ENCODE measurements at places on chromosomes 2 and 18.

DNA sequence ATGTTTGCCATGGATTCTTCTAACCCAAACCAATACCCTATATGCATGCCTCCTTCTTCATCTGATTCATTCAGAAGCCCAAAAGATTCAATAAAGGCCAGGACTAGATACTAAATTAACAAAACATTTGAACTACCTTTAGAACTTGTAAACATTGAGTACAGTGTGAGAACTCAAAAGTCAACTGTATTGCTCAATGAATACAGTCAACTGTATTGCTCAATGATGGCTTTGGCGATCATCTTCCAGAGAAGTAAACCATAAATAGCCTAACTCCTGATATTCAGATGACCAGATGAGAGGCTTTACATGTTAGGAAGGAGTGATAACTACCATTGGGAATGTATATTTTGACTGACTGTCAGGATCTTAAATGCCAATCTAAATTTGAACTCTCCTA lies 206.5 kb upstream of the ITGA4 start:
- no peak for DNase-seq

- no peak for DNase-seq
Measured at GRCh38 chr2:120842456-120843439, 107.1 kb downstream of the GLI2 start.

- no peak for DNase-seq
Measured at GRCh38 chr2:176685908-176686307, 416.7 kb downstream of the MTX2 start.

DNA sequence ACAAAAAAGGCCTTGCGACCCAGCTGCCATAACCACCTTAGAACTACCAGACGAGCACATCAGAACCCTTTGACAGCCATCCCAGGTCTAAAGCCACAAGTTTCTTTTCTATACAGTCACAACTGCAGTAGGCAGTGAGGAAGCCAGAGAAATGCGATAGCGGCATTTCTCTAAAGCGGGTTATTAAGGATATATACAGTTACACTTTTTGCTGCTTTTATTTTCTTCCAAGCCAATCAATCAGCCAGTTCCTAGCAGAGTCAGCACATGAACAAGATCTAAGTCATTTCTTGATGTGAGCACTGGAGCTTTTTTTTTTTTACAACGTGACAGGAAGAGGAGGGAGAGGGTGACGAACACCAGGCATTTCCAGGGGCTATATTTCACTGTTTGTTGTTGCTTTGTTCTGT lies 48.8 kb downstream of the FEZ2 start:
- no peak for DNase-seq

- DNase-seq, result no peak
Measured at GRCh38 chr18:10926621-10927161, 222.7 kb downstream of the PIEZO2 start.

DNA sequence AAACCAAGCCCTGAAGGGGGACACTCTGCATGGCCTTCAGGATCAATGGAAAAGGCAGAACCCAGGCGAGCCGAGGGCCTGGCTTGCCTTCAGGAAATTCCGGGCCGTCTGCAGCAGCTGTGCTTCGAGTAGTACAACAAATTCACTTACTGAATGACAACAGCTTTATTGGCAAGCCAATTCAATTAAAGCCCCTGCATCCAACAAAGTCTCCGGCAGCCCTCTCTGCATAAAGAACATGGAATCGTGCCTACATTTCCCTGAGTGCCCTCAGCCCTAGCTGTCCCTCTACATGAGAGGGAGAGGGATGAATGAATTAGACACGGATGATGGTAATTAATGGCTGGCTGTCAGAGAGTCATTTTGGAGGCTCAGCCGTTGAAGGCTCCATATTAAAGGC lies 189.0 kb downstream of the BCL11A start:
- DNase-seq, result no peak

DNA sequence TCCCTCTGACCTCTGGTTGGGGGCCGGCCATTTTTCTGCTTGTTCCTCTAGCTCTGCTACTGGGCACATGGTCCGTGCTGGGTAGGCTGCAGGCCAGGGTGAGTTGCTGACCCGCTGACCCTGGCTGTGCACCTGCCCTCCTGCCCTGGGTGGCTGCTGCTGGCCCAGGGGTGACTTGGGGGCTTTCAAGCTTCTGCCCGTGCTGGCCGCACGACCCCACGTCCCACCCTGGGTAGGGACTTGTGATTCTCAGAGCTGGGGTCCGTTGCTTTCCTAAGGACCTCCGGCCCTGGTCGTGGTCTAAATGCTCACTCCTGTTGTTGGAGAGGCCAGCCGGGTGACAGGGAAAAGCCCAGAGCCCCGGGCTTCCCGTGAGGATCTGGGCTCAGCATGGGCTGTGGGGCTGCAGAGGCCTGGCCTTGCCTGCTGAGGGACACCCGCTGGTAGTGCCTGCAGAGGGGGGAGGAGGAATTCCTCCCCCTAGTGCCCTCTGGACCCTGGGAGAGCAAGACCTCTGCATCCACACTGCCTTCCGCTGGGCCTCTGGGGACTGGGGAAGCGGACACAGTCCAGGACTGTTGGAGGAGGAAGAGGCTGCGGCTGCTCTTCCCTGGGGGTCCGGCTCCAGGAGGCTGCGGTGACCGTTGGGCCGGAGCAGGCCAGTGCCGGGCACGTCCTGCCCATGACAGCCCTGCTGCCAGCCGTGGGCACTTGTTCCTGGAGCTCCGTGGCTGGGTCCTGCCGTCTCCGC lies 6.3 kb upstream of the GAL3ST2 start:
- no peak for DNase-seq

DNA sequence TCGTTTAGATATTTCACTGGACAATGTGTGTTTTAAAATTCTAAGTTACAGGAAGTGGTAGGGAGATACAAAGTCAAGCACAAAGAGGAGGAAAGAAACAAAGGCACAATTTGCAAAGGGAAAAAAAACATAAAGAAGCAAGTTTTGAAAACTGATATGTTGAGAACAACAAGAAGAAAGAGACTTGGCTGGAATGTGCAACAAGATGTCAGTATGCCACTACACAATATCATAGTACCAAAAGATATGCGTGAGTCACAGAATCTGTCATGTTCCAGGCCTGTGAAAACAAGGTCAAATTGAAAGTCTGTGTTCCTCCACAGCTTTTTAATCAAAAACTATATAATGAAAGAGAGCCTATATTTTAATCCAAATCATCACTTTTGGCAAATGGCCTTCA lies 12.0 kb downstream of the EXOC6B start:
- DNase-seq, result no peak

- no peak for DNase-seq
Measured at GRCh38 chr2:1824202-1824905, 80.0 kb upstream of the PXDN start.

GRCh38 chr18:22172594-22173049 lies 3.2 kb downstream of the GATA6 start:
- no peak for DNase-seq

GRCh38 chr2:190849774-190850173 lies 30.8 kb upstream of the GLS start:
- no peak for DNase-seq

- DNase-seq, result no peak
Measured at GRCh38 chr2:109311771-109312170, 182.8 kb downstream of the SH3RF3 start.

DNA sequence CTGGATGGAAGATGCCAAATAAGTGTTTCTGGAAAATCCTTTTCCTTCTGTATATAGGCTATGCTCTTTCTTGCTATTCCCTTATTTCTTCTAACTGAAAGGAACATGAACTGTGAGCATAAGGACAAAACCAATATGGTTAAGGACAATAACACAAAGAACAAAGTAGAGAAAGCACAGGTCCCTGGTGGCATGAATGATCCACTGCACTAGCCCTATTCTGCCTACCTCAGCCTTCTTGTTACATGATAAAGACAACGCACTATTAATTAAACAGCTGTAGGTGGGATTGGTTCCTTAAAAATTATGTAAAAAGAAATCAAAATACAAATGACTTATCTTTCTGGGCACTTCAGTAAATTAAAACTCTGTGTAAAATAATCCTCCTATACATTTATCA lies 1.9 kb upstream of the WDR75 start:
- no peak for DNase-seq

DNA sequence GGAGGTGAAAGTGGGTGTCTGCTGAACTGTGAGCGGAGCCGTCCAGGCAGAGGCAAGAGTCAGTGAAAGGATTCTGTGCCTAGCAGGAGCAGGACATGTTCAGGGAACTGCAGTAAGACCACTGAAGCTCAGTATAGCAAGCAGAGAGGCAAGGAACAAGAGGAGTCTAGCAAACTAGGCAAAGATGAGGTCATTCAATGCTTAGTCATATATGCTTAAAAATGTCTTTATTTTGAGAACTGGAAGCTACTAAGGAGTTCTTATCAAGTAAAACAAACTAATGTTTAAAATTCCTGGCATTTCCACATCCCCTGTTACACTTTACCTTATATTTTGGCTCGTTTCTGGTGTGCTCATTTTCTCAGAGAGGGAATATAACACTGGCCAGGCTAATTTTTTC lies 913.4 kb downstream of the CBLN2 start:
- no peak for DNase-seq

- DNase-seq, result no peak
Measured at GRCh38 chr2:163207693-163208370, 369.3 kb upstream of the KCNH7 start.

- no peak for DNase-seq
Measured at GRCh38 chr2:128091726-128092080, 703 bp downstream of the UGGT1 start.

- DNase-seq, result no peak
Measured at GRCh38 chr2:47486841-47487497, 84.0 kb downstream of the MSH2 start.

GRCh38 chr2:112184121-112184520 lies 45.9 kb downstream of the FBLN7 start:
- no peak for DNase-seq

- no peak for DNase-seq
Measured at GRCh38 chr2:189306525-189306924, 127.0 kb upstream of the COL5A2 start.

GRCh38 chr2:147482916-147483669 lies 361.7 kb upstream of the ACVR2A start:
- DNase-seq, result no peak

DNA sequence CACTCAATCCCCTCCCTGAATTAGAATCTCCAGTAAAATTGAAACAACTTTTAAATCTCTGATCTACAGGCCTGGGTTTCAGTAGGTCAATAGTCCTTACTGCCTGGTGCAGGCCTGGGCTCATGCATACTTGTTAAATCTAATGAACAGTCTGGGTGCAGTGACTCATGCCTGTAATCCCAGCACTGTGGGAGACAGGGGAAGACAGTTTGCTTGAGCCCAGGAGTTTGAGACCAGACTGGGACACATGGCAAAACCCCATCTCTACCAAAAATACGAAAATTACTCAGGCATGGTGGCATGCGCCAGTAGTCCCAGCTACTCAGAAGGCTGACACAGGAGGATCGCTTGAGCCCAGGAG lies 94.7 kb upstream of the SP3 start:
- DNase-seq, result no peak

- DNase-seq, result no peak
Measured at GRCh38 chr2:135590619-135591260, 59.5 kb downstream of the R3HDM1 start.

DNA sequence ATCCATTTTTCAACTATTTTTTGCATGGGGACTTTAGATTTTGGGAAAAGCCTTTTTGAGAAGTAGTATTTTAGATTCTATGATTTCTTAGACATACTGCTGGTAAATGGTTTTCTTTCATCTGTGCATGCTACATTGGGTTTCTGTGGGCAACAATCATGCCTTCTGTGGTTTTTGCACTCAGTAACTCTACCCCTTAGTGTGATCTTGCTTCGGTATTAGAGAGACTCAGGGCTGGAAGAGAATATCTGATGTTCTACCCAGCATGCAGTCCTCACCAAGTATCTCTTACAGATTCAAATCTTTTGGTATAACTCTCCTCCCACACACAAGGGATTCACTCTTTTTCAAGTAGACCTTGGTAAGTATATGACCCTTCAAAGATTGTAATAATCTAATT lies 183.0 kb downstream of the PMAIP1 start:
- no peak for DNase-seq

DNA sequence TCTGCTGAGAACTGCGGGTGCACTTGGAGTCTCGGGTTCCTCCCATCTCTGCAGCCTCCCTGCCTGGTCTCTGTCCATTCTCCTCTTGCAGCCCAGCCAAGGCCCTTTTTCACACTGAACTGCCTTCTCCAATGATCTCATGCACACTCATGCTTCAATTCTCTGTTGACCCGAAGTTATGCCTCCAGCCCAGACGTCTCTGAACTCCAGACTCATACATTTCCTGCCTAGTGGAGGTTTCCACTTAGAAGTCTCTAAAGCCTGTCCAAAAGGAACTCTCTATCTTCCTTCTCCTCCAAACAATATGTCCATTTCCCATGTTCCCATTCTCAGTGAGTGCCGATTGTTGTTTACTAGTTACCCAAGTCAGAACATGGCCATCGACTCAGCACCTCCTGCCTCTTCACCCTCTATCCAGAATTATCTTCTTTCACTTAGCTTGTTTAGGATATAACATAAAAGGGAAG lies 155.2 kb downstream of the IRS1 start:
- no peak for DNase-seq

DNA sequence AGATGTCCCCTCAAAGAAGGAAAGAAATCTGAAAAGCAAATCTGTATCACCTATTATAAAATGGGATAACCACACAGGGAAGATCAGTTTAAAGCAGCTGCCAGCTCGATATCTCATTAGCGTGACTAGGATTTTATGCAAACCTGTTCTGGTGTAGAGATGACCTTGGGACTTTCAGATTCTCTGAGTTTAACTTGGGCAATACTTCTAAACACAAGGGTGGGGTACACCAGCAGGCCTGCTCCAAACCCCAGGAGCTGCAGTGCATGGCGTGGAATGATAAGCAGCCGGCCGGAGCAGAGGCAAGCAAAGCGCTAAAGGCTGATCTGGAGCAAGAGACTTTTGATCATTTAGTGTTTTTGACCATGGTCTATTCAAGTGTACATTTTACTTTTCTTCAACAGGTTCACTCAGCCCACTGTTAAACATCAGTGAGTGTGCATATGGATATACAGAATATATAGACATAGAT lies 4.7 kb downstream of the SERTAD2 start:
- no peak for DNase-seq

GRCh38 chr2:170377500-170378207 lies 199.7 kb downstream of the MYO3B start:
- DNase-seq, result no peak

DNA sequence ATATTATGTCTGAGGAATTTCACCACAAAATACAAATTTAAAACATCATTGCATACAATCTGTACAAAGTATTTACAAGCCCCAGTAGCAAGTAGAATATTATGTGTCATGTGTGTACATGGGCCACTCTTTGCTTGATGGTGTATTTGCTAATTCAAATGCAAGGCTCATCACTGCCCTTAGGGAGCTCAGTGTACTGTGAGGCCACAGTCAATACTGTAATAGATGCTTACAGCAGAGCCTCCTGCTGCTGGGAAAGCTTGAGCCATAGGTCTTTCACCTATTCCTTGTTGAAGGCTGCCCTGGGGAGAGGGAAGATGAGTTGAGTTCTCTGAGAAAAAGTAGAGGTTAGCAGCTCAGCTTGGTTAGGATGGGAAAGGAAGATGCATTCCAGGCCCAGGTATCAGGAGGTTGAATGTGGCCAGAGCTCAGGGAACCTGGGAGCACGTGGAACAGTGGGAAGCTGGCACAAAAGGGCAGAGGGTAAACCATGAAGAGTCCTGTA lies 189.6 kb downstream of the LRP1B start:
- DNase-seq, result no peak
